GM18507 (cell line): ENCODE measurements at places on chromosomes 2 and 18.

- DNase-seq = no peak
Observed at GRCh38 chr2:20042531-20042930, 8.9 kb downstream of the LAPTM4A start.

GRCh38 chr2:119888680-119889079 is 124.2 kb upstream of the EPB41L5 start:
- DNase-seq = no peak

DNA sequence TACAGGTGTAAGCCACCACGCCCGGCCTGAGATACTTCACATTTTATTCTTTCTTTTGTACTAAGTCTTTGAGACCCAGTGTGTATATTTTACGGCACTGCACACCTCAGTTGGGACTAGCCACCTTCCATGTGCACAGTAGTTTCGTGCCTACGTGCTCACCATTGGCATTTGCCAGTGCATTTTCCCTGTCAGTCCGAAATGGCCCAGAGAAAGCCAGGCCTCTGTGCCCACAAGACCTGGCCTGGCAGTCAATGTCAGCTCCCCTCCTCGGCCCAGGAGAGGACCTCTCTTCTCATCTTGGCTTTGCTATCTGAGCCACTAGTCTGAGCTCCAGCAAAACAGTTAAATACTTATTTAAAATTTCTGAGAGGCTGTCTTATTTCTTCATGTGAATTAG is 147.8 kb upstream of the KLHL29 start:
- DNase-seq = no peak

DNA sequence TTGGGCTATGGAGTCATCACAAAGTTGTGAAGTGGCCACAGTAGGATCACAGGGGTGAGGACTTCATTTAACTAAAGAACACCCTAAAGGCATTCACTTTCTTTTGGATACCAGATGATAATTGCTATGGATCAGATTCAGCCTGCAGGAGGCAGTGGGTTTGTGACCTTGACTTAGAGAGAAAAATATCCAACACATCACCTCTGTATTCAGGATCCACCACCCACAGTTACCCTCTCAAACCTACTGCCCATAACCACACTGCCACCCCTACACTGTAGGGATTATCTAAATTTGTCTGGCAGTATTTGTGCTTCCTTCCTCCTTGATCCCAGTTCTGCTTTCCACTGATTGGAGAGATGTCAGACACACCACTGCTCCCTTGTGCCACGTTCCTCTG is 269.4 kb downstream of the MYCN start:
- DNase-seq = no peak

DNA sequence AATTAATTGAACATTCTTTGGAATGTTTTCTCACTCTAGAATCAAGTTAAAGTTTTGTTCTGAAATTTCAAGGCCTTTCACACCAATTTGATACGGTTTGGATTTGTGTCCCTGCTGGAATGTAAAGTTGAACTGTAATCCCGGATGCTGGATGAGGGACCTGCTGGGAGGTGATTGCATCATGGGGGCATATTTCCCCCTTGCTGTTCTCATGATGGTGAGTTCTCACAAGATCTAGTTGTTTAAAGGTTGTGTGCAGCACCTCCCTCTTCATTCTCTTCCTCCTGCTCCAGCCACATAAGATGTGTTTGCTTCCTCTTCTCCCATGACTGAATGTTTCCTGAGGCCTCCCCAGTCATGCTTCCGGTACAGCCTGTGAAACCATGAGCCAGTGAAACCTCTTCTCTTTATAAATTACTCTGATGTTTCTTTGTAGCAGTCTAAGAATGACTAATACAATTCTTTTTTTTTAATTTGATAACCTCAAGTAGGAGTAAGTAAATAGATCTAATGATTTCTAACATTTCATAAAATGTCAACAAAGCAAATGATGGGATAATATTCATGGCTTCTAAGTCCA is 144.2 kb upstream of the CDH7 start:
- no peak for DNase-seq

- no peak for DNase-seq
Observed at GRCh38 chr2:200359552-200359951, 53.1 kb downstream of the SPATS2L start.

DNA sequence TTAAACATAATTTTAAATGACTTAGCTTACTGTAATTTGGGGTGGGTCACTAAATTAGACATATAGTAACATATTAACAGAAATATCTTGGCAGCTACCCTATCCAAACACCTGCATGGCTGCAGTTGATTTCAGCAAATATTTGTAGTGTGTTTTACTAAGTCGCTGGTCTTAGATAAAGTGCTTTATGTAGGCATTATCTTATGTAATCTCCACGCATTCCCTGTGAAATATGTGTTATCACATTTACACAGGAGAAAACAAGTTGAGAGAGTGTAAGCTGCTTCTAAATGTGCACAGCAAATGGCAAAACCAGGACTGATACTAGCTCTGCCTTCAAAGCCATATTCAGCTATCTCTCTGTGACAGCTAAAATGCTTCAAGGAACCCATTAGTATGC is 72.0 kb downstream of the NYAP2 start:
- DNase-seq = no peak

- no peak for DNase-seq
Observed at GRCh38 chr2:187187519-187187918, 260.5 kb downstream of the CALCRL start.
